ENCODE measurements at places on chromosomes 12 and 14.

DNA sequence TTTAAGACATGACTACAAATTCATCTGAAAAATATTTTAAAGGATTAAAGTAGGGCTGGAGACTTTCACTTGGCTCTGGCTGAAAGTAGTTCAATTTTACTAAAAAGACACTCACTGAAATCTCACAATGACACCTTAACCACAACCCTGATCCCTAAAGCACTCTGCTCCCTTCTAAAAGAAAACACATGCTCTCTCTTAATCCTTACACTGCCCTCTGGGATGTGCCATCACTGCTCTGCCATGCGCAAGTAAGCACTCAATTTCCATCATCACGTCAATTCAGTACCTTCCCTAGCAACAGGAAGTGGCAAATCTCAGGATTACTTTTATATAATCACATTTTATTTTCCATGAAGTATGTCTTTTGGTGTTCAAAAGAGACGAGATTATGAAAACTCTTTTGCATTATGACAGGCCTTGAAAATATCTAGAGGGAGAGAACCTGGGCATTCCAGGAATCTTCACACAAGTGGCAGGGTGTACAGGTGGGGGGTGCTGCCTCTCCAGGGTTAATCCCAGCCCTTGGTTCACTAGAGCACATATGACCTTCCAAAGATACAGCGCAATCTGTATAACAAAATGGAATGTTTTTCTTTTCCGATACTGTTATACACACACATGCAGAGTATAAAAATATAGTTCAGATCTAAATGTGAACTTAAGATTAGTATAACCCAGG lies 7.3 kb downstream of the ATG14 start:
- DNase-seq, result no peak

- no peak for DNase-seq
Observed at GRCh38 chr12:12499909-12500604, 62.6 kb downstream of the DUSP16 start.

- no peak for DNase-seq
Observed at GRCh38 chr12:15196221-15196620, 25.0 kb downstream of the RERG start.

GRCh38 chr12:124867401-124867930 lies 3.8 kb upstream of the SCARB1 start:
- DNase-seq, result no peak

DNA sequence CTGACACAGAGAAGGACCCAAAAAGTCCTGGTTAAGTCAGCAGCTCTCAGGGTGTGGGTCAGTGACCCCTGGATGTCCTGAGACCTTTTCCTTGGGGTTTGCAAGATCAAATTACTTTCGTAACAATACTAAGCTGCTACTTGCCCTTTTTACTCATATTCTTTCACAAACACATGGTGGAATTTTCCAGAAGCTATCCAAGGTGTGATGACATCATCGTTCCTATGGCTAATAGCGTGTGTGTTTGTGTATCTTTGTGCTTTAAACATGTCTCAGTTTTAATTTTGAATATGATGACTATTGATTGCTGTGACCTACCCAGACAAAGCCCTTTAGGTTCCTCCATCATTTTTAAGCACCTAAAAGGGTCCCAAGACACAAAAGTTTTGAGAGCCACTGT lies 176.2 kb downstream of the PHETA1 start:
- no peak for DNase-seq

GRCh38 chr12:106341086-106341877 lies 16.3 kb upstream of the POLR3B start:
- DNase-seq, result no peak

DNA sequence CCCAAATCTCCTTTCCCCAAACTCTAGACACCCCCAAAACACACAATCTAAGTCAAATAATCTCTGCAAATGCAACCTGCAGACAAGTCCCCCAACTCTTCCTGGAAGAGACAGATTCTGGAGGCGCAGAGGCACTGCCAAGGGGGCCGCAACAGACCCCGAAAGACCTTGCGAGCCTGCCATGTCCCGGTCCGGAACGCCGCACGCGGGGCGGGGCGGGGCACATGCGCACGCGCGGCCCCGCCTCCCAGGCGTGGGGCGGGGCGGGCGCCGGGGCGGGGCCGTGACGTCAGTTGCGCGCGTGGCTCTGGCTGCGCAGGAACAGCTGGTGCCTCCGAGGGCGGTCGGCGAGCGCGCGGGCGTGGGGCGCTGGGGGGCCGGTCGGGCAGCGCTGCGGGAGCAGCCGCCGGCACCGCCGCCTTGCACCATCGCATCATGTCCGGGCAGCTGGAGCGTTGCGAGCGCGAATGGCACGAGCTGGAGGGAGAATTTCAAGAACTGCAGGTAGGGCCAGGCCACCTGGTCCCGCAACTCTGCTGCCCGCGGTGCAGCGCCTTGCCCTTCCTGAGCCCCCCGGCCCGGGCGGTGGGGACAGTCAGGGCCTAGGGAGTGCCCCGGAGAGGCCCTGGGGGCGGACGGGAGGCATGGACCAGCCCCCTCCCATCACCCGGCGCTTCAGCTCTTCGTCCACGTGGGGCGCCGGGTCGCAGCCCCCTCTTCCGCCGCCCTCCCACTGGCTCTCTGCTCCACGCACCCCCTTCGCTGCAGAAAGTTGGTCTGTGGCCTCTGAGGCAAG lies at the start of gene TMEM120B:
TMEM120B (plus strand) TSS at position 292 of the 796 bp plus-strand sequence; CDS start at position 436, 144 bp downstream.
- peak; percentile 34 for DNase-seq

DNA sequence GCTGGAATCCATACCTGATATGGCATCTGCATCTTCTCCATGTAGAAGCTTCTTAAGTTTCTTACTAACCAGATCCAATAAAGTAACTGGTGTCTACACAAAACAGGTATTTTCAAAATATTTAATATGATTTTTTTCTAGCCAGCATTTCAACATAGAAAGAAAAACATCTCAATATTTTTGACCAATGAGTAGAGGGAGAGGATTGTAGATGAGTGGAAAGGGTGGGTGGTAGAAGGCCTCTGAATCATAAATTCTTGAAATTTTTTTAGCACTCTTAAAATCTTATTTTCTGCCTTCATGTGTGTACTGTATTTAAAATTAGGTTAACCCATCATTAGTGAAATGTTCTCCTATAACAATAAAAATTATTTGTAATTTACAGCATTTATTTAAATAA lies 18.0 kb downstream of the DEPDC4 start:
- DNase-seq, result no peak

- no peak for DNase-seq
Observed at GRCh38 chr12:87828382-87828973, 200.7 kb downstream of the C12orf50 start.

DNA sequence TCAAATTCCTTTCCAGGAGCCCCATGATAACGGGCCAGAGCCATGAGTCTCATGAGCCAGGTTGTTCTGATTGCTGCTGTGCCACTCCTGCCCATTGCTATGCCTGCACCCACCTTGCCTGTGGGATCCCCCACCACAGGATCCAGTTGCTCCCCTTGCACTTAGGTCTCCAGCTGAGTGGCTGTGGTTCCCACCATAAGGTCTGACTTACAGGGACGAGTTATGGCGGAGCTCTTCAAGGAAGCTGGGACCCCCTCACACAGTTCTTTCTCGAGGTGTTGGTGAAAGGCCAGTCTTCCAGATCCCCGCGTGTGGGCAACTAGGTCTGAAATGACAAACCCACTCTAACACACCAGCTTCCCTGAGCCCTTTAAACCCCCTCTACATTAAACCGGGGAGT lies 111.9 kb upstream of the C14orf180 start:
- DNase-seq, result no peak

- no peak for DNase-seq
Observed at GRCh38 chr14:100965296-100965695, 61.8 kb upstream of the RTL1 start.

DNA sequence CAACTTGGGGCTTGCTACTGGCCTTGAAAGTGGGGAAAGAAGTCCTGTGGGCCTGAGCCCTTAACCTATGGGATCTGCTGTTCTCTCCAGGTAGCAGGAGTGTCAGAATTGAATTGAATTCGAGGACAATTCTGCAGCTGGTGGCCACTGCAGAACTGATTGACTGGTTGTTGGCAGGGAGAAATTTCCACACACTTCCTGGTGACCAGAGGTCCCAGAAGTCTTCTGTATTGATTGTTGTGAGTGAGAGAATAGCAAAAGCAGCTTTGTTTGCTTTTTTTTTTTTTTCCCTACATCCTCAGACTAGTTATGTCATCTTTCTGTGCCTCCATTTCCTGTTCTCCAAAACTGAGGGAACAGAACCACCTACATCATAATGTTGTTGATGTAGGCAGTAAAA lies 64.1 kb downstream of the PRICKLE1 start:
- DNase-seq, result no peak

- no peak for DNase-seq
Observed at GRCh38 chr14:74483321-74483720, 9.8 kb downstream of the NPC2 start.

- DNase-seq, result no peak
Observed at GRCh38 chr12:2633825-2634200, 161.0 kb upstream of the FKBP4 start.

GRCh38 chr12:130335517-130336392 lies 1.9 kb upstream of the PIWIL1 start:
- no peak for DNase-seq

GRCh38 chr12:94109160-94109559 lies 39.2 kb upstream of the PLXNC1 start:
- DNase-seq, result peak; percentile 10

DNA sequence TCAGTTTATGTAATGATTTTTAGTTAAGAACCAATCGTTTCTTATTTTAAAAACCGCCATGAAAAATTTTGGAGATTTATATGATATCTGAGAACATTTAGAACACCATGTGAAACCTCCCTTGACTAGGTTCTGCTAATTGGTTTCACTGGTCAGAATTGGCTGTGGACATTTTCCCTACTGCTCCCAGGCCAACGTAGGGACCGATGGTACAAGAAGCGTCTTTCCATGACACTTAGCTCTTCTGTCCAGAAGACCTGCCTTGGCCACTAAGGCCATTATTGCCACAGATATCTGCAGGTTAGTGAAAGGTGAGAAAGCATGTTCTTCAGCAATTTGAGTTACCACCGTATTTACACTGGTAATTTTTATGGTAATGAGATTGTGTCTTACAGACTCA lies 424.0 kb downstream of the TMEM117 start:
- no peak for DNase-seq

DNA sequence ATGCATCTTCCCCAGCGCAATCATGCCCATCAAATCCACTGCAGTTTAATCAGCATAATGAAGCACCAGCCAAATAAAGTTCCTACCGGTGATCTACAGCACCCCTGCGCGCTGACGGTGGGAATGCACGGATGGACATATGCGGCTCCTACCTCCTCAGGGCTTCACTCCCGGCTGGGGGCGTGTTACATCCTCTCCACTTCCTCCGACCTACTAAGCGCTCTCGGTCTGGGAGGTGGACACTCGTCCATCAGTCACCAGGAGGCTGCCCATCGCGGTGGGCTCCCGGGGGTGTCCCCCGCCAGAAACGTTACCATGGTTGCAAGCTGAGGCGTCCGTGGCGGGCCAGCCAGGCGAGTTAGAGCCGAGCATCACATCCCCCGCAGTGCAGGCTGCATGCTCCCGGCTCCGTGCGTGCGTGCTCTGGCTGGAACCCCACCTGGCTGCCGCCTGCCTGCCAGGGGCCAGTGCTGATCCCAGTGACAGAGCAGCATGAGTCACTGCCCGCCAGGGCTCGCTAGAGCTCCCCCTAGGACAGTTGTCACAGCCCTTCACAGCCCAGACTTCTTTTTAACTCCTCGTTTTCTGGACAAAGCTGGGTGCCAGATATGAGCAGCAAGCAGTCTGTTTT lies 73.0 kb downstream of the CIT start:
- DNase-seq, result no peak

DNA sequence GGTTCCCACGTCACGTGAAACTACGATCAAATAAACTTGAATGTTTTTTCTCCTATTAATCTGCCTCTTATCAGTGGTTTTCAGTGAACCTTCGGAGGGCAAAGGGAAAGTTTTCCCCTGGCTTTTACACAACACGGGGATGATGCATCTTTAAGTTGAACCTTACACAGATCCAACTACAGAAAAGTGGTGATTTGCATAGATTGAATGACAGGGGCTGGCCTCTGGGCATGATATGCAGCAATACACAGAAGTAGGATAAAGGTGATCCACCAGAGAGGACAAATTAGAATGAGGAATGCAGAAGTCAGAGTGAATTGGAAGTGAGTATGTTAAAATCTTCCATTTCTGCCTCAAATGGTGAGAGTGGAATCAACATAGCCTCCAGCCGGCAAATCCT lies 11.6 kb downstream of the GSG1 start:
- no peak for DNase-seq

DNA sequence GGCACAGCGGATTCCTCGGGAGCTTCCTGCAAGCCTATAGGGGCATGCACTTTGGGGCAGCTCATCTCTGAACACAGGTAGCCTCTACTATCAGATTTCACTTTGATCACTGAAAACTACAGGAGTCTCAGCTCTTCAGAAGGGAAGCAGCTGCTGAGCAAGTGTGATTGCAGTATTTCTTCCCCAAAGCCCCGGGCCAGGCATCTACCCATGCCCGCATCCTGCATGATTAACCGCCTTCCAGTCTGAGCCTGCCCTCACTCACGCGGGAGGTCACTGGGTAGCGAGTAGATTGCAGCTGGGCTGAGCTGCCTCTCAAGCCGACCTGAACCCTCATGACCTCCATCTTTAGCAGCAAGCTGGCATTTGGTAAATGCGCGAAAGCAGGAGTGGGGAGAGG lies 334.7 kb downstream of the DPF3 start:
- DNase-seq, result no peak

- DNase-seq, result no peak
Observed at GRCh38 chr12:31897781-31898503, 61.3 kb upstream of the RESF1 start.

GRCh38 chr14:91410771-91411536 lies 6.7 kb downstream of the CCDC88C start:
- no peak for DNase-seq

GRCh38 chr14:103556946-103557758 lies 5.3 kb downstream of the BAG5 start:
- no peak for DNase-seq

DNA sequence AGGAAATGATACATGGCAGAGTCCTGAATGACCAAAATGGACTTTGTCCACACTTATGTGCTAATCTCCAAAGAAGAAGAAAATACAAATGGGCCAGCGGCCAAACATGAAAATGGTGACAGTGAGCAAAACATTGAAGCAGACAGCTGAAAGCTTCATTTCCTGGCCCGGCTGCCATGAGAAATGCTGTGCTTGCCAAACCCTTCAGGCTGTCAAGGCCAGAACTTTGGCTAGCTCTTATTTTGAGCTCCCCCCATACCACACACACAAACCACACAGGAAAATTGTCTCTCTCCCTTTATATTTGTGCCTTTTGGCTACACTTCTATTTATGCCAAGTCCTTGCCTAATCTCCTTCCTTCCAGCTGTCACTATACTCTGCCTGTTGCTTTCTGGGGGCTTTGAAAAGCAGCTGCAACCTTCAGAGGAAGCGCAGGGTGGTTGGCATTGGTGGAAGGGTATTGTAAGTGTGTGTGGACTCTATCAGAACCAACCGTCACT lies 323.8 kb downstream of the RAD51B start:
- DNase-seq, result no peak

- peak; percentile 2 for DNase-seq
Observed at GRCh38 chr12:53543539-53543938, 36.3 kb upstream of the NPFF start.

DNA sequence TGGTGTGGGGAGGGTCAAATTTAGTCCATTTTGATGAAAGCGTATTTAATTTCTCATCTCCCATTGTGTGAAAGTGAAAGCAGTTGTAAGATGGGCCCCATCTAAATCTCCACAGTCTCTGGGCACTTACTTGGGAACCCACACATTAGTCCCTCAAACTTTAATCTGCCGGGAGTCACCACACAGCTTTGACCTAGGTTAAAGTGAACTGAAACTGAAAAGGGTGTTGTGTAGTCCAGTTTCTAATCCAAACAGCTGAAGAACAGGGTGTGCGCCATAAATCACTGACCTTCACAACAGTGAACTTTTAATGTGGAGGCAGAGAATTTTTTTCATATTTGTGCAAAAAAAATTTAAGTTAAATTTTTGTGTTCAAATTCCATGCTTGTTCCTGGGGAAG lies 48.4 kb upstream of the PTPRO start:
- no peak for DNase-seq
